Activated CD8-positive, alpha-beta memory T cell treated with anti-CD3 and anti-CD28 coated beads for 1 hour (primary cell): ENCODE measurements at places on chromosomes 4 and X.

DNA sequence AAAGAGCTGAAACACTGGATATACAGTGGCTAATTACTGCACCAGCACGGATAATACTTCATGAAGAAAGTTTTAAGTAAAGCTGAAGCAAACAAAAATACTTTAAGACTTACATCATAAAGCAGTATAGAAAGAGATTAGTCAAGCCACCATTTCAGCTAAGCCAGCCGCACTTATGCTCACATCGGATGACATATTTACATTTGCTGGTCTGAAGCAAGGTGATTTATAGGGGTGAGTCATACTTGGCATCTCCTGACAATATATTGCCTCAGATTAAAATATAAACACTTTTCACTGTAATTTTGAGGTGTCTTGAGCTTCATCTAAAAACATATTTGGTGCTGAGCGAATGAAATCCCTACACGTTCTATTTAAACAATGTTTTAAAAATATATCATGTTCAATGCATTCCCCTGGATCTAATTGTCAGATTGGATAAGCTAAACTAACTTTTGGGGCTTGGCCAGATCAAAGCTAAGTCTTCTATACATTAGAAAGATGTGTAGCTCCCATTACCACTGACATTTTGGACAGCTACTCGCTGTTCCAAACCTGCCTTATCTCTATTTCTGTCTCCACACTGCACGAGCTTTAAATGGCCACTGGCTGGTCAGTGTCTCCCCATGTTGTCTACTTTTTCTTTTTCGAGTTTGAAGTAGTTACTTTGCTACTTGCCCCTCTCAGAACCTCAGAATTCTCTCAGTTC is 103.2 kb downstream of the VCX2 start:
- no peak for DNase-seq

DNA sequence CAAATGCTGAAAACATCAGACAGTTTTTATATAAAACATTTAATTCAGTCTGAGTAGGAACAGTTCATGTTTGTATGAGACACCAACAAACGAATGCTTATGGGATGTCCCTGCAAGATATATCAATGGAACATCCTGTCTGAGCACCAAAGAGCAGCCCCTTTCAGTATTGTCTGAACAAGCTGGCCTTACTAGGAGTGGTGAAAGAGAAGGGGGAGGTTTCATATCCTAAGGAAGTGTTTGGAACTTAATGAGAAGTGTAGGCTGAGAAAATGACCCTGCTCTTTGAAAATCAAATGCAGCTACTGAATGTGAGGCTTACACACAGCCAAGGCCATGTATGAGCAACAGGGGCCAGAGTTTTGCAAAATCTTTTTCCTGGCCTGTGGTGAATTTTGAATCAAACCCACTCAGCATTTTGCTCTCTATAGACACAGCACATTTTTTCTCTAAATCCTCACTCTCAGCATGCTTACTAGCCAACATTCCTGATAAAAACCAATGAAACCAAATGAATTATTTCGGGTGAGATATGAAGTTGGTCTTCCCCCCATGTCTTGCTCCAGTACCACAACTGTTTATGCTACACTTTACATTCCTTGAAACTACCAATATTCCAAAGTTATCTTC is 119.4 kb downstream of the LUZP4 start:
- DNase-seq = no peak

- no peak for DNase-seq
Measured at GRCh38 chrX:110786486-110786885, 9.1 kb downstream of the CHRDL1 start.

GRCh38 chr4:25972984-25973745 is 59.1 kb downstream of the SMIM20 start:
- no peak for DNase-seq

GRCh38 chr4:140659943-140660700 is 91.4 kb upstream of the UCP1 start:
- DNase-seq = no peak

DNA sequence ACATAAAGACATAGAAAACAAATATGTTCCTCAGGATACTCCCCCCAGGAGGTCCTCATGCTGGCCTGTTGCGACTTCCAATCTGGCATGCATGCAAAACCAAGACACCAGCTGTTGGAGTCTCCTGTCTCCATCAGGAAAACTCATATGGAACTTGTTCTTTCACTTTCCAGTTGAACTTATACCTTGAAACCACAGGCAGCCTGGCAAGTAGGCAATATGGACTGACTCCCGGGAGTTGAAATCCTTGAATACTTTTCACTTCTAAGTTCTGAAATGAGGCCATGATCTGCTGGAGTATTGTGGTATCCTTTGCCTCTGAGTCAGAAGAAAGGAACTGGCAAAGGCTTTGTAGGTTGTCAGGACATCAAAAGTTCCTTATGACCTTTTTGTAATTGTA is 444.2 kb downstream of the IDS start:
- no peak for DNase-seq

- DNase-seq = no peak
Measured at GRCh38 chr4:39741401-39741800, 43.5 kb downstream of the UBE2K start.

DNA sequence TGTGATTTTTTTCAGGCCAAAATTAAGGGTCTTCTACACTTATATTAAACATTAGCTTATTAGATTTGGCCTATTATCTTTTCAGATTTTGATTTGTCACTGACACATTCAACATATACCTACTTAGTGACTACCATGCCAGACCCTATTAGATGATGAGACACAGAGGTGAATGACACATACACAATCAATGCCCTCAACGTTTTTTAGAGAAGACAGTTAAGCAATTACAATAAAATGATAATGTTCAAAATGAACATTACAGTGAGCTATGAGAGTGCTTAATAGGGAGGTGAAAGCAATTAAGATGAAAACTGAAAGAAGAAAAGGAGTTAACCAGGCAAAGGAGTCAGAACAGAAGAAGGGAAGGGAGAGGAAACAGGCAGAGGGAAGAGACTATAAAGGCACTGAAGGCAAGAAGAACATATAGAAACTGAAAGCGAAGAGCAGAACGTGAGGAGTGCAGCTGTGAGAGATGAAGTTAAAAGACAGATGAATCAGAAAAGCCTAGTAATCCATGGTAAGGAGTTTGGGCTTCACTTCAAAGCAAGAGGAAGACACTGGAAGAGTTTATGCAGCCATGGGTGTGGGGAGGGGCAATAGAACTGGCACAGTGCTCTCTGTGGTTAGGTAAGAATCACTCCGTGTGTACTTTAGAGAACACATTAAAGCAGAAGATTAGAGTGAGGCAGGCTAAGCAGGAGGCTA is 119.0 kb downstream of the REELD1 start:
- DNase-seq = no peak

DNA sequence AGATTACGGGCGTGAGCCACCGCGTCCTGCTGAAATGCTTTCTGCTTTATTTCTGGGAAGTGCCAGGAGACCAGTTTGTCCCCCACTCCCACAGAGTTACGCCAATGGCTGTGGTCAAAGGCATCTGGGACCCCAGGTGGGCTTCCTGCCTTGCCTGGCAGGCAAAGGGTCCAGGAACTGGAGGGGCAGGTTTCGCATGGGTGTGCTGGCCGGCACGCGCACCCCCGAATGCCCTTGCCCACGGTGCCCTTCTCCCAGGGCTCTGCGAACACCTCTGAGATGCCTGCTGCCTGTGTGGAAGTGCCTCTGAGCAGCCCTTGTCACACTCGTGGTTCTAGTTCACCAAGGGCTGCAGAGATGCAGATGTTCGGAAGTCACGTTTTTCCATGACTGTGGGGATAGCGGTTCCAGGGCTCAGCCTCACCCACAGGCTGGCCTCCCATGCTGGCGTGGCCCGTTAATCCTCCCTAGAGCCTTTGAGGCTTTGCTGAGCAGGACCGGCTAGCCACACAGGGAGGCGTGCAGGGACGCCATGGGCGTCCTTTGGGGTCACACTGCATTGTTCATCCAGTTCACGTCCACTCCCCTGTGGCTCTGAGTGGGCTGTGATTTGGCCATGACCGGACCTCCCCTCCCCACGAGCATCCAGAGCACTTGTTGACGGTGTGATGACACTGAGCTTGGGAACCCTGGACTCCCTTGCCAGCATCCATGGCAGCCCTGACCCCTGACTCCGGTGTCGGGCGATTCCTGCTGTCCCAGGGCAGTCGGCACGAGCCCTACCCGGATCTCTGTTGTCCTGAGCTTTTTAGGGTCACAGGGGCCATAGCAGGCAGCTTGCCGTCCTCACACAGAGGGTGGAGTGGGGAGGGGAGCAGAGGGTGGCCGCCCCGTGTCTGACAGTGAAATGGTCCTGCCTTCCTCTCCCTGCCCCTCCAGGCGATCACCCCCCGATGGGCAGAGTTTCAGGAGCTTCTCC is 12.7 kb upstream of the ADD1 start:
- no peak for DNase-seq

GRCh38 chr4:106762666-106763443 is 273.3 kb downstream of the DKK2 start:
- no peak for DNase-seq

DNA sequence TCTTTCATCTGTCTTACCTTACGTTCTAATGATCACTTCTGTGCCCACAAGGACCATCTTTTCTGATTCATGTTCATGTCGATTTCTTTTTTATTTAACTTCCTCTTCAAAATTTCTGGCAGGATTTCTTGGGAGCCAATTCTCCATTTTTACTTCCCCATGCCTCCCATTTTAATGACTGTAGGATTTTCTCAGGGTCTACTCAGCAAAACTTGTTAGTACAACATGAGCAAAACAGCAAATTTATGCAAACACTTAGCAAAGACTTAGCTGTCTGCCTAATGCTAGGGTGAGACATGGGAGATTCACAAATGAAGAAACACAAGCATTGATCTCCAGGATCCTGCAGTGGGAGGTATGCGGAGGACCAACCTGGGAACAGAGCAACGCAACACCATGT is 5.5 kb downstream of the CD38 start:
- no peak for DNase-seq

DNA sequence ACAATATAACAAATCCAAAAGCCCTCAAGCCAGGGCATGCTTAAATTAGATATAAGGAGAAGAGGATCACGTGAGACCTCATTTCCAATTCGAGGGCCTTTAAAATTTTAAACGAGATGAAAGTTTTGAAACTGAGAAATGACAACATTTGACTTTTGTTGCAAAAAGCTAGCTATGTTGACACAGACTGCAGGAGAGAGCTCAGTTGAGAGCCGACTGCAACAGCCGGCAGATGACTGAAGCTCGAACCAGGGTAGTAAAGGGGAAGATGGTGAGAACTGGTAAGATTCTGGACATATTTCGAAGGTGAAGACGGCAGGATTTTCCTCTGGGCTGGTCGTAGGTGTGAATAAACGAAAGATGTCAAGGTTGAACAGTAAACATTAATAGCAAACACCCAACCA is 773 bp downstream of the PRMT9 start:
- DNase-seq = no peak

DNA sequence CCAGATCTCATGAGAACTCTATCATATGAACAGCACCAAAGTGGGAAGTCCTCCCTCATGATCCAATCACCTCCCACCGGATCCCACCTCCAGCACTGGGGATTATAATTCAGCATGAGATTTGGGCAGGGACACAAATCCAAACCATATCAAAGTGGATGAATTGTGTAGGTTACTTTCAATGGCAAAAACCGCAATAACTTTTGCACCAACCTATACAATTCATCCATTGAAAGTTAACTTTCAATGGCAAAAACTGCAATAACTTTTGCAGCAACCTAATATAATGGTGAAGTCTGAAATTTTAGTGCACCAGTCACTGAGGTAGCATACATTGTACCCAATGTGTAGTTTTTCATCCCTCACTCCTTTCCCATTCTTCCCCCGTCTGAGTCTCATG is 16.6 kb downstream of the STK32B start:
- DNase-seq = no peak

GRCh38 chr4:146637621-146638332 is 916 bp upstream of the POU4F2 start:
- no peak for DNase-seq

GRCh38 chr4:99845708-99846469 is 29.3 kb downstream of the DAPP1 start:
- DNase-seq = no peak

DNA sequence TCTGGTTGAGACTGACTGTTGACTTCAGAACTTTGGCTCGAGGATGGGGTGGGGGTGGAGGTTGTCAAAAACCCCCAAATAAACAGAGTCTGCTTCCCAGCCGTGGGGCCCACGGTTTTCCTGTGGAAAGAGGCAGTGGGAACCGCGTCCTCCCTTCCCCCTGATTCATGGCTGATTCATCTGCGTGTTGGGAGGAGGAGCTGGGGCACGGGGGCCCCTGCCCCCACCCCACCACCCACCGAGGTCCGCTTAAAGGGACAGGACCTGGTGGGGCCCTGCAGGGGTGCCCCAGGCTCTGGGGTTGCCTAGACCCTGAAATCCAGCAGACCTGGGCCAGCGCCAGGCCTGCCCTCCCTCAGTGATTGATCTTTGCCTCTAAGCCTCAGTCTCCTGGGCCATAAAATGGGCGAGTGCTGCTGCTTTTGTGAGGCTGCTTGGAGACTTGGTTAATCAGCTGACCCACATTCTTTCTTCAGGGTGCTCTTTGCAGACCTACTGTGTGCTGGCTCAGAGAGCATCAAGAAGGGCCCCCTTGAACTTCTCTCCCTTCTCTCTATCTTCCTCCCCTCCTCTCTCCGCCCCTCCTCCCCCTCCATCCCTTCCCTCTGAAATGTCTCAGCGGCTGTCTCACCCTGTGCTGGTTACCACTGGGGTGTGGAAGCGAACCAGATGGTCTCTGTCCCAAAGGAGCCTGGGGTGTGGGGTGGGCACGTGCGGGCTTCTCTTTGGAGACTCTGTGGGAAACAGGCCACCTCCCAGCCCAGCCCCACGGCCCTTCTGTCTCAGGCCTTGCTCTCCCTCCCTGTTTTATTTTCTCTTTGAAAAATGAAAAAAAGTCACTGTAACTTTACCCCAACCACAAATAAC is 9.1 kb downstream of the HTRA3 start:
- no peak for DNase-seq

DNA sequence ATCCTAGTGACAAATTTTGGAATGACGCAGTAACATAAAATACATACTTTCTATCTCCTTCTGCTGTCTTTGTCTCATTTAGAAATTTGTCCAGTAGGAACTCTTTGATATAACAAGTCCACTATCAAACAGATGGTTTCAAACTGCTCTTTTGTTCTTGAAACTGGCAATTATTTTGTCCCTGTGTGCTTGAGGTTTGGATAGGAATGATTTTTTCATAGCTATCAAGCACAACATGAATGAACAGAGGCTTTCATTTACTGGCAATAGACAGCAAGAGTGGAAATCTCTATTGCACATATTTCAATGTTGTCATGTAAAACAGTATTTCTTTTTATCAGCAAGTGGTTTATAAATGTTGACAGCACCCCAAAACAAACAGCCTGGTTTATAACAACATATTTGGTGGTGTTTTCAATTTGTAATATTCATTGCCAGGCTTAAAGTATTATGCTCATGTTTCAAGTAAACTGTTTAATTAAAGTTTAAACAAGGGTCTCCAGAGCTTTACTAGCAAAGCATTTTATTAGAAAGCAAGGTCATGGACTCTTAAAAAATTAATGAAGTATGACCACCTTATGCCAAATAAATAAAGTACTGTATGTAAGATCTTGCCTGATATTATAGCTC is 60.0 kb downstream of the TIGD2 start:
- no peak for DNase-seq

GRCh38 chr4:71027611-71028010 is 34.2 kb downstream of the DCK start:
- no peak for DNase-seq
